Fibroblast of the aortic adventitia (primary cell): ENCODE measurements at places on chromosomes 11 and 22. TPM values are rescaled to one million over a fixed set of nuclear protein-coding genes. Genes with fewer than 3 reads are reported as not detected.

Gene FBLN1
- 335 and 561 TPM in 2 replicates for total RNA-seq

- peak; percentile 45 for DNase-seq
Measured at GRCh38 chr11:77590194-77590782, 535 bp downstream of the AQP11 start.

GRCh38 chr11:64834723-64835615 is 9.5 kb downstream of the CDC42BPG start:
- no peak for DNase-seq

- no peak for DNase-seq
Measured at GRCh38 chr11:111448831-111449557, 63.2 kb downstream of the BTG4 start.

Gene OR2AT4
- total RNA-seq: under 0.01 TPM in 1 of 2 replicates, not detected in the other

DNA sequence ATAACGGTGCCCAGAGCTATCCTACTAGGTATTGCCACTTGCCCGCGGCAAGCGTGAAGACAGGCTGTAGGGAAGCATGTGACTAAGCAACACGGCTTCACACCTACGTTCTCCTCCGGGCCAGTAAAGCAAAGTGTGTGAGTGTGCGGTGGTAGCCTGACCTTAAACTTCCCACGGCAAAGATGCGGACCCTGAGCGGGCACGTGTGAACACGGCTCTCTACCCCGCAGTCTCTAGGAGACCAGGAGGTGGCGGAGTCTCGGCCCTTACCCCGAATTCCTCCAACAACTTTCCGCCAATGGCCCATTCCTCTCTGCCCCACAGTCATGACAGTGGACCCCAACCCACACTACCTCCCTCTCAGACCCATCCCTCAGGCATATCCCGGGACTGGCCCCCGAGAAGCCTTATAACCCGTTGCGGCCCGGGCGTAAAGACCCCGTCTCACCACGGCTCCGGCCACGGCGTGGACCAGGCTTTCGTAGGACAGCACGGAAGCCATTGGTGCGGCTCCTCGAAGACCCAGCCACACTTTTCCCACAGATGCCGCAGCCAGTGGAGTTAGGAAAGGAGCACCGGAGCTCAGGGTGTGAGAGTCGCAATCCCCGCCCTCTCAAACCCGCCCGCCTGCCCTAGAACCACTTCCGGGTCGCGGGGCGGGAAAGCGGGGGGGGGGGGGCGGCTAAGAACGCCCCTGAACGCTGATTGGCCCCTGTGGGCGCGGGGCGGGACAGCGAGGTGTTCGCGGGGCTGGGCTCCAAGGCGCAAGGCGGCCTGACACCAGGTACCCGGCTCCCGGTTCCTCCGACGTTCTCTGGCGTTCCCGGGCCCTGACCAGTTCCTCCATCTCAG is at the start of gene SLC25A17:
TSS of gene SLC25A17 (minus strand) at position 600 of the 852 bp plus-strand sequence. CDS start at position 502, 98 bp downstream.
- peak; percentile 67 for DNase-seq

DNA sequence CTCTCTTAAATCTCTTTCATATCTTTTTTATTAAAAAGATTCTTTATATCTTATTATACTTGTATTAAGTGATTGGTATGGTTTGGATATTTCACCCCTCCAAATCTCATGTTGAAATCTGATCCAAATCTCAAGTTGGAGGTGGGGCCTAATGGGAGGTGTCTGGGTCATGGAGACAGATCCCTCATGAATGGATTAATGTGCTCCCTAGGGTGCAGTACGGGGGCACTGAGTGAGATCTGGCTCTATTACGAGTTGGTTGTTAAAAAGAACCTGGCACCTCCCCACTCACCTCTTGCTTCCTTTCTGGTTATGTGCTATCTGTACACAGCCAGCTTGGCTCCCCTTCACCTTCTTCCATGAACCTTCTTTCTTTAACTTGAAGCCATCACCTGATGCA is 149.6 kb downstream of the CWF19L2 start:
- DNase-seq: no peak

Gene TYR
- not detected in 2 replicates for total RNA-seq

DNA sequence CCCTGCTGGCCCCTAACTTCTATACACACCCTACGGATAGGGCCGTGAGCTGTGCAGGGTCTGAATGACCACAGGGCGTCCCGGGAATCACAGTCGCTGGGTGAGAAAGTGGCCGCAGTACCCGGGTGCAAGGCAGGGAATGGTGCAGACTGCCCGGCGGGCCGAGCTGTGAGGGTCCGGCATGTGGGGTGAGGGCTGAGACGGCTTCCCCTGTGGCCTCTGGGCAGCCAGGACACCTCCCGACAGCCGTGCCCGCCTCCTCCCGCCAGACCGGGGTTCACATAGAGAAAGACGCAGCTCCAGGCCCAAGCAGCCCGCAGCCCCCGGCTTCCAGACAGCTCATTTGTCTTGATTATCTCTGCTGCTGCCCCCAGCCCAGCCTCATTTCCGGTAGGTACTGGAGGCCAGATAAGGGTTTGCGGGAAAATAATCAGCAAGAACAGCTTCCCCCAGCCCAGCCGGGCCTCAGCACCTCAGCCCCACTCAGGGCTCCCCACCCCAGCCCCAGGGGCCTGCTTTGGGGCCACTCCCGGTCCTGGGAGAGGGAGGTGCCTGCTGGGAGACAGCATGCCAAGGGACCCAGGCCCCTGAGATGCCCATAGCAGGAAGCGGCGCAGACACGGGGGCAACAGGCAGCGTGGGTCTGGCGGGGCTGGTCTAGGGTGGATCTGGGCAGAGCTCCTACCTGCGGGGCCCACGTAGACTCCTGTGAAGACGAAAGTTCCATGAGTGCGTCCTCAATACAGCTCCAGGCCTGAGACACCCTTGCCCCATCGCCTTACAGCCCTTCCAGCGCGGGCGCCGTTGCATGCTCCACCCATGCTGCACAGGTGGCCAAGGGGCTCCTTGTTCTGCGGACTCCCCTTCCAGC is 123.1 kb downstream of the BRD1 start:
- no peak for DNase-seq

DNA sequence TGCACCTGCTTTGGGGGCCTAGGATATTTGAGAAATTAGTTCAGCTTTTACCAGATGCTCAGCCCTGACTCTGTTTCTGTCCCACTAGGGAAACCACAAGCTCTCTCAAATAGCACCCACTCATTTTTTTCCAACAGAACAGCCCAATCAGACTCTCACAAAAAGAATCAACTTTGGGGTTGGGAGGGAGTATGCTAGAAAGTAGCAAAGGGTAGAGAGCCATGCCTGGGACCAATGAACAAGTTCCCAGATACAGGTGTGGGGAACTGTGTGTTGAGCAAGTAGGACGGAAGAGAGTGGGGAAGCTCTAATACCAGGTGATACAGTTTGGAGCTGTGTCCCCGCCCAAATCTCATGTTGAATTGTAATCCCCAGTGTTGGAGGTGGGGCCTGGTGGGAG is 41.1 kb downstream of the TRIM66 start:
- DNase-seq: no peak
